ENCODE measurements at places on chromosomes 2 and 18.
A peak's percentile ranks its signal among the peaks of the same experiment; 100 is the strongest.

- DNase-seq, result no peak
These were observed 31.2 kb upstream of the C1GALT1C1L start for GRCh38 chr2:43707255-43708015.

- no peak for DNase-seq
These were observed 377.4 kb downstream of the SETBP1 start for GRCh38 chr18:45057955-45058600.

GRCh38 chr2:97851172-97851571 lies 137.8 kb downstream of the ZAP70 start:
- no peak for DNase-seq

- DNase-seq, result no peak
These were observed 7.9 kb downstream of the SS18 start for GRCh38 chr18:26082475-26082874.

DNA sequence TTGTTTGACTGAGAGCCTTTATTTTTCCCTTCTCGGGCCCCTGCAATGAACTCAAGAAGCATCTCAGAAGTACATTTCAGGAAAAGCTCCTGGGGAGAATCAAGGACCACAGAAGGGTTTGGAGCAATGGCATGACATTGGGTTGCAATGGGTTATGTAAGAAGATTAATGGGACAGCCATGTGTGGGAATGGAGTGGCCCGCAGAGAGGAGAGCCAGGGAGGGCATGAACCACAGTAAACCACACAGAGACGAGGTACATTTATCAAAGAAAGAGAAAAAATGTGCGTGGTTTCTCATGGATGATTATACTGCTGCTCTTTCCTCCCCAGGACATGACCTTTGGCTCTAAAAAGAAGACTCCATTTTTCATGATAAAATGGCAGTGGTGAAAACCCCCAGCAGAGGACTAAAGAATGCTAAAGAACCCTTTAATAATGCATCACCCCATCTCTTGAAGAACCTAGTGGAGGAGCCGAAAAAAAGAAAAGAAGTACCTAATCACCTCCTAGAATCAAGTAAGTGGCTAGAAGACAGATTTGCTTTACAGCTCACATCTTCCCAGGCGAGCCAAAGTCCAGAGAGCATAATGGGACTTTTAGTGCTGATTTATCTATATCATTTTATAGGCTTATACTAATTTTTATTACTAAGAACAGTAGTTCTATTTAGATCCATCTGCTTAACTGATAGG lies 1.7 kb downstream of the CFAP221 start:
- no peak for DNase-seq

- DNase-seq, result no peak
These were observed 9.4 kb upstream of the SOCS6 start for GRCh38 chr18:70279470-70279869.

DNA sequence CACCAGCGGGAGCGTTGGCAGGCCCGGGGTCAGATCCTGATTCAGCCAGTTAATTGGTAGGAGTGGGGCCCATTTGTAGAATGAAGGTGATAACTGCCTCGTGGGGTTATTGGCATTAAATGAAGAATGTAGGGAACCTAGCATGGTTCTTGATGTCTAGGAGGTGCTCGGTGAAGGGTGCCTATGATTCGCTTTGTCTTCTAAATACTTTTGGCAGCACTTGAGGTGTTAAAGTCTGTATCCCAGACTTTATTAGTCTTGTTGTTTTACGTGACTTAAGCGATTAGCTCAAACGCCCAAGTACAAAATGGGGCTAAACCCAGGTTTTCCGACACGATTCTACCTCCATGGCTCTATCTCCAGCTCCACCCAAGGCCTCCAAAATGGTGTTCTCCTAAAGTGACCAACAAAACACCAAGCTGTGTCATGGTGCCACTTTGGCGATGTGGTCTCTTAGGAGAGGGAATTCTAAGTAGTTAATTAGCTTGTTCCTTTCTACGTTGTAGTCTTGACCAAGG lies 980 bp upstream of the PPP4R1 start:
- no peak for DNase-seq

GRCh38 chr2:70974592-70974991 lies 3.8 kb upstream of the ANKRD53 start:
- no peak for DNase-seq

GRCh38 chr2:39679805-39680204 lies 14.1 kb downstream of the TMEM178A start:
- DNase-seq, result no peak

- no peak for DNase-seq
These were observed 6.6 kb downstream of the VWA3B start for GRCh38 chr2:98093611-98094010.

DNA sequence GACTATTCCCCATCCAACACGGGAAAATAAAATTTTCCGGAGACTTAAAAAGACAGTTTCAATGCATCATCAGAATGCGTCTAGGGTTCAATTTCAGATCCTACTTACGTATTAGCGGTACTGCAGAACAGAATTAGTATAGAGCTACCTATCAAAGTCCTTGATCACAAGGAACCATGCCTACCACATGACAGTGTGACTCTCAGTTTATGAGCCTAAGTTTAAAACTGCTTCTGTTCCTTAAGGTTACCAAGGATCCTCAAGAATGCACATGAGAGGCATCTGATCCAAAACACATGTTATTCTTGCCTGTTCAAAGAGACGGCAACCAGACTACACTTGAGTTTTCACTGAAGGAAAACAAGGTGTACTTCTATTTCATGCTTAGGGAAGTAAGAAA lies 369.7 kb downstream of the EPHA4 start:
- no peak for DNase-seq

DNA sequence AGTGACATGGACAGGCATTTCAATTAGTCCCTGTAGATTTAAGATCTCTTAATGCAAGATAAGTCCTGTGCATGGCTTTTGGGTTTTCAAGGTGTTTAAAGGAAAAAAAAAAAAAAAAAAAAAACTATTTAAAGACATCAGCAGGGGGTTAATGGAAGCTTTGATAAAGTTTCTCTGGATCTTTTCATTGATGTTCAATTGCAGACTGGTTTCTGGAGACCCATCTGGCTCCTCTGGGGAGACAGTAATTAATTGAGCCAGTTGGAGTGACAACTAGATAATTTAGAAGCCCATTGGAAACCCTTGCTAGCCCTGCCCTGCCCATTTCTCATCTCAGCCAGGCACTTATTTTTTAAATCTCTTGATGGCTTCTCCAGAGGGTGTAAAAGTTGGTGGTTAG lies 98.7 kb downstream of the EPHA4 start:
- no peak for DNase-seq

GRCh38 chr2:164028814-164029534 lies 293.2 kb upstream of the FIGN start:
- no peak for DNase-seq

GRCh38 chr2:437756-438393 lies 150.0 kb upstream of the ALKAL2 start:
- peak; percentile 35 for DNase-seq

GRCh38 chr18:68840554-68841263 lies 42.8 kb downstream of the CCDC102B start:
- DNase-seq, result no peak

GRCh38 chr18:51211552-51211951 lies 14.1 kb upstream of the MEX3C start:
- DNase-seq, result no peak

- DNase-seq, result no peak
These were observed 48.0 kb downstream of the NAT8 start for GRCh38 chr2:73594251-73594650.

DNA sequence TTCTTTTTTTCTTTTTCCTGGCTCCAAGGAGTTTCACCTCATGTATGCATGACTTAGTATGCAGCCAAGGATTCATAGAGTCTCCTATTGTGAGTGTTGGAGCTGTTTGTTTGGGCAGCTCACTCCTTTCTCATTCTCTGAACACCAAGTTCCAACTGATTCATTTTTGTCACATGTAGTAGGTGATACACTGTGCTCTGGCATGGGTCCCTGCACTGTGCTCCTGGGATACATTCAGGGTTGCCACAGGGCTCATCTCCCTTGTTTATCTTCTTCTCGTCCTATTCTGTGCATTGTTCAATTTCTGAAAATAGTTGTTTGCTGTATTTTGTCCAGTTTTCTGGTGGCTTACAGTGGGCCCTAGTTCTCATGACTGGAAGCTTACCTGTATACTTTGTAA lies 96.8 kb downstream of the ZNF407 start:
- DNase-seq, result no peak

- no peak for DNase-seq
These were observed 466.4 kb downstream of the TDRD15 start for GRCh38 chr2:21590026-21590690.

DNA sequence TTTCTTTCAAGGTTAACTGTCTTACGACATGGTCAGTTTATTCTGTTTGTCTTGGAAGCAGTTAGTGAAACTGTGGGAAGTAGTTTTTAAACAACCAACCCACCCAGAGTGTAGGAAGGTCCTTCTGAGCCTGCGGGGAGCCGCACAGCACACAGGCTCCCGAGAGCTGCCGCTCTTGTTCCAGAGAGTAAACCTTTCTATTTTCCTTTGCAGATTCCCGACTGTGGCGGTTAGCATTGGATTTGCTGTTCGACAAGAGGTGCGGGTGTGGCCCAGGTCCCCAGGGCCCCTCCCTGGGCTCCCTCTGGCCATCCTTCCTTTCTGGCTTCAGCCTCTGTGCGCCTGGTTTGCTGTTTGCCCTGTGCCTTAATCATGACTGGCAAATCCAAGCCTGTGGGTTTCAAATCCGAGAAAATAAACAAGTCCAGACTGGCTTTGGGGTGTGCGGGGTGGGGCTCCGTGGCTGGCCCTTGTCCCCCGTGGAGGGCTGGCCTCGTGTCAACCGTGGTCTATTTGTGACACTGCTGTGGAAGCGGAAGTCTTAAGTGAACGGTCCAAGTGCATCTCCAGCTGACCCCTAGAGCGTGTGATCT lies 30.7 kb downstream of the IMPA2 start:
- DNase-seq, result no peak

DNA sequence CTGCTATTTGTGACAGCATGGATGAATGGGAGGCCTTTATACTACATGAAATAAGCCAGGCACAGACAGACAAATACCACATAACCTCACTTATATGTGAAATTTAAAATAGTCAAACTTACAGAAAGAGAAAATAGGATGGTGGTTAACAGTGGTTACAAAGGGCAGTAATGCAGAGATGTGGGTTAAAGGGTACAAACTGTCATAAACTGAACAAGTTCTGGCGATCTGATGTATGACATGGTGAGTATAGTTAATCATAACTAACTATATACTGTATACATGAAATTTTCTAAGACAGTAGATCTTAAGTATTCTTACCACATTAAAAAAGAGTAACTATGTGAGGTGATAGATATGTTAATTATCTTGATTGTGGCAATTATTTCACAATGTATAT lies 558.1 kb upstream of the ZNF804A start:
- no peak for DNase-seq

- no peak for DNase-seq
These were observed 106.0 kb upstream of the RAB12 start for GRCh38 chr18:8503248-8503647.

DNA sequence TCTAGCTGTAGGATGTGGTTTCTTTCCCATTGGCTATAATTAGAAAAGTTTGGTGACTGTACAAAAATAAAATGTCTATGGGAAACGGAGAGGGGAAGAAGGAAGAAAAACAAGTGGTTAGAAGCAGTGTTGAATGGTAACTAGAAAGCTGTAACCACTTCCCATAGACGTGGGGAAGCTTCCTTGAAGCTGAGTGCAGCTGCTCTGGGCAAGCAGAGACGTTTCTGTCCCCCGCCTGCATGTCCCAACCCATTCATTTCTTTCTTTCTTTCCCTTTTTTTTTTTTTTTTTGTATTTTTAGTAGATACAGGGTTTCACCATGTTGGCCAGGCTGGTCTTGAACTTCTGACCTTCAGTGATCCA lies 367.8 kb upstream of the HS6ST1 start:
- DNase-seq, result no peak

DNA sequence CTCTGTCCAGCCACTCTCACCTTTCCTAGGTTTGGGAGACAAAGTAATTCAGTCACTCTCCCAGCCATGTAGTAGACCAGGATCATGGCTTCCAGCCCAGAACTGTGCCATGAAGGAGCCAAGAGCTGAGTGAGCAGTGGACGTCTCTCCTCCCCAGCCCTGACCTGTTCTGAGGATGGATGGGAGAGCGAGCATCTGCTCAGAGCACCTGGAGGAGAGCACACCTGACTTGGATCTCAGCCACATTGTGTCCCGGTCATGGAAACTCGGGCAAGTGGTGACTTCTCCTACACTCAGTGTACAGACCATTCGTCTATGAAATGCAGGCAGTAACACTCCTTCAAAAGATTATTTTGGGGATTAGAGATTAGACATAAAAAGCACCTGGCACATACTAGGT lies 299.7 kb downstream of the TNS1 start:
- no peak for DNase-seq

GRCh38 chr2:84704505-84705244 lies 176.2 kb downstream of the TRABD2A start:
- no peak for DNase-seq

- no peak for DNase-seq
These were observed 2.0 kb downstream of the SLC66A3 start for GRCh38 chr2:11157296-11157695.

- no peak for DNase-seq
These were observed 489.3 kb upstream of the CHST9 start for GRCh38 chr18:27674411-27674810.

GRCh38 chr2:66452214-66452613 lies 17.3 kb downstream of the MEIS1 start:
- no peak for DNase-seq

GRCh38 chr2:229296016-229296415 lies 24.9 kb upstream of the PID1 start:
- no peak for DNase-seq

GRCh38 chr18:77679869-77680268 lies 430.2 kb downstream of the GALR1 start:
- no peak for DNase-seq

GRCh38 chr18:33291539-33291938 lies 149.0 kb downstream of the CCDC178 start:
- no peak for DNase-seq

DNA sequence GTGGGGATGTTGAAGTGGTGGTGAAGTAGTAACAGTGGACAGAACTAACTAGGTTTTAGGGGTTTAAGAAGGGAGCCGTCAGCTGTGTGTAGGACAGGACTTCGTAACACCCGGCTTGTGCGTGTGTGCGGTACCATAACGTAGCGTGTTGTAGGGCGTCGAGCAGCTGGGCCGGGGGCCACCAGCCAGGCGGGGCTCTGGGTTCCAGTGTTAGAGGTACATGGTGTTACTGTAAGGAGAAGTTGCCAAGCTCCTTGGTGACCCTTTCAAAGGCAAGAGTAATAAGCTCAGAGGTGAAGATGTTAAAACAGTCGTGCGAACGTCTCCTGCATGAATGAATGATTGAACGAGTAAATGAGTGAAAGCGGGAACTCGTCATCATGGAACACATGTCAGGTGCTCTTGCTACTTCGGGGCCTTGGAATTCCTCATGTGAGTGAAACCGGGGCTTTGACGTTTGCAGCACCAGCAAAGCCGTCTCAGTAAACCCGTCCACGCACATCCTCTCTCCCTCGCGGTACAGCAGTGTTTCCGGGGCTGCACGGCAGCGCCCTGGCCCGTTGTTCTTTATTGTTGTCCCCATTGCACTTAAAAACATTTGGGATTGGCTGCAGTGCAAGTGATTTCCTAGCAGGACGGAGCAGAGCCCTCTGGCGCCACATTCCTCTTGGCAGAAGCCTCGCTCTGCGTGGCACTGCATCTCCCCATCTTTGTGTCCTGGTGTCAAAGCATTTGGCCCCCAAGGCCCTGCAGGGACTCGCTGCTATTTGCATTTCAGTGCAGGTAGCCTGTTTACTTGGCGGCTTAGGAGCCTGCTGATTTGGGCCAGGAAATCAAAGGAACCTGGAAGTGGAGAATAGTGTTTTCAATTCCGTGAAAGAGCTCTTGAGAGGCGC lies 115.0 kb downstream of the GBX2 start:
- DNase-seq, result no peak

- DNase-seq, result no peak
These were observed 90.5 kb upstream of the TMEM247 start for GRCh38 chr2:46388881-46389280.

GRCh38 chr2:147538088-147538487 lies 306.7 kb upstream of the ACVR2A start:
- DNase-seq, result no peak

Measured in central memory CD8-positive, alpha-beta T cell (primary cell).